T-helper 17 cell (primary cell): ENCODE measurements at places on chromosomes 4 and X. TPM values are rescaled to one million over a fixed set of nuclear protein-coding genes. Genes with fewer than 3 reads are reported as not detected.

GAGE12H gene
- total RNA-seq = not detected

ATP1B4 gene
- total RNA-seq = not detected

DNA sequence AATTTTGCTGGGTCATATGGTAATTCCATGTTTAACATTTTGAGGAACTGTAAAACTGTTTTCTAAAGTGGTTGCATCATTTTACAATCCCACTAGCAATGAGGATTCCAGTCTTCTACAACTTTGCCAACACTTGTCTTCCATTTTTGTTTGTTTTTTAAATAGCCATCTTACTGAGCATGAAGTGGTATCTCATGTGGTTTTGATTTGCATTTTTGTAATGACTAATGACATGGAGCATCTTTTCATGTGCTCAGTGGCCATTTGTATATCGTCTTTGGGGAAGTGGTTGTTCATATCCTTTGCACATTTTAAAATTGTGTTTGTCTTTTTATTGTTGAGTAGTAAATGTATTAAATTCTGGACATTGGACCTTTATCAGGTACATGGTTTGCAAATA, 94.7 kb downstream of the TMEM131L start:
- no peak for DNase-seq

GRCh38 chrX:94932278-94932965, 1258.4 kb downstream of the FAM133A start:
- no peak for DNase-seq

DNA sequence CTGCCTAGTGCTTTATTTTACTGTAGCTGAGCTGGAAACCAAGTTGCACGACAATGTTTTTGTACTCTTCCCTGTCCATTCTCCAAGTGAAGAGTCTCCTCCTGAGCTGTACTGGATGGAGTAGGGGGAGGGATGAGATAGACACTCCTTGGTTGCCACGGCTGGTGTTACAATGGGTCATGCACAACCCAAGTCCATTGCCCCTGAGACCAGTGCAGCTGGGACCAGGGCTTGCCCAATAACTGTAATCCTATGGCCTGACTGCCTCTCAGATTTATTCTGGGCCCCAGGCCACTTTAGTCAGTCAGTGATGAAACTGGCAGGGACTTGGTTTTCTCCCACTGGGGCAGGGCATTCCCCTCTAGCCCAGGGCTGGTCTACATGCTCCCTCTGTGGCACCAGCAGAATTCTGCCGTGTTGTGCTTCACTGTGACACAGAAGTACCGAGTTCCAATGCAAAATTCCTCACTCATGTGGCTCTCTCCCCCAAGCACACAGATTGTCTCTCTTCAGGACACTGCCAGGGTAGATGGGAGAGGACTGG, 203.3 kb upstream of the PCDH18 start:
- no peak for DNase-seq

GRCh38 chr4:4430492-4431195, 43.7 kb downstream of the NSG1 start:
- no peak for DNase-seq

BST1 gene
- 0.89 TPM for total RNA-seq

GRCh38 chrX:11264925-11265324, 28.3 kb upstream of the AMELX start:
- no peak for DNase-seq

DNA sequence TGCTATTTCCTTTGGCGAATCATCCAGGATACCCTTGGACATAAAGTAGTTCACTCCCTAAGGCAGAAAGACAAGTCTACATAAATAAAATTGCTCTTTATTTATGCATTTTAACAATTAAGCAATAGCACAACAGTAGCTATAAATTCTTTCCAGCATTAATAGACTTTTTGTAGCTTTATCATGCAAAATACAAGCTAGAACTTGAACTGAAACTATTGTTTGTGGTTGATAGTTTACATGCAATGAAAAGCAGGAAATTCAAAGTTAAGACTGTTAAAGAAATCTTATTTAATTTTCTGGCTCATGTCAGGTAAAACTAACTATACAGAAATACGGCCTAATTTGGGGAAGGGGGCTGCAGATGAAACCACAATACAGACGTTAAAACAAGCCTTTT, 42.3 kb downstream of the FBXO8 start:
- DNase-seq = no peak

GAGE12D gene
- total RNA-seq = not detected

- no peak for DNase-seq
Measured at GRCh38 chr4:18403327-18403726, 381.8 kb upstream of the LCORL start.

DNA sequence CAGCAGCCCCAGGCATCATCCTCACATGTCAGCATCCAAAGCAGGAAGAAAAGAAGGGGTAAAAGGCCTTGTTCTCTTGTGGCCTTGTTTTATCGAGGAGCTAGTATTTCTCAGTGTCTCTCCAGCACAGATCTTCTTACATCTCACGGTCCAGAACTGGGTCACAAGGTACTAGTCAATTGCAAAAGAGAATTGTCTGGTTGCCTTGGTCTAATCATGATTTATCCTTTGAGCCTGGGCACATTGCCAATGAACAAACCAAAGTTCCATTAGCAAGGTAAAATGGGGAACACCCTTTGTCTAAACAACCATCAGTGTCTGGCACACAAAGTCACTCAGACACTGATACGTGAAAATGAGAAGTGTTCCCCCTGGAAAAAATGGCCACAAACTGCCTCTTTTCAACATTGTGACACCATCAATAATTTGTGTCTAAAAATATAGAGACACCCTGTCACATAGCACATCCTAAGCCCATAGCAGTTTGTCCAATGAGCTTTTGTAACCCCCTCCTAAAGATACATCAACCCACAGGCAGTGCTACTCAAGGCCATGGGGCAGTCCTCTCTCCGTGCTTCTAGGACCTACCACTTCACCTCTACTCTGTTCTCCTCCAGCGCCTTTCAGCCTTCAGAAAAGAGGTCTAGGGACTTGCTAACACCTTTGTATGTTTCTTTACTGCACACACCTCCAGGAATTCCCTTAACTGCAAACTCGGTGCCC, 534.4 kb downstream of the MID1IP1 start:
- no peak for DNase-seq

DNA sequence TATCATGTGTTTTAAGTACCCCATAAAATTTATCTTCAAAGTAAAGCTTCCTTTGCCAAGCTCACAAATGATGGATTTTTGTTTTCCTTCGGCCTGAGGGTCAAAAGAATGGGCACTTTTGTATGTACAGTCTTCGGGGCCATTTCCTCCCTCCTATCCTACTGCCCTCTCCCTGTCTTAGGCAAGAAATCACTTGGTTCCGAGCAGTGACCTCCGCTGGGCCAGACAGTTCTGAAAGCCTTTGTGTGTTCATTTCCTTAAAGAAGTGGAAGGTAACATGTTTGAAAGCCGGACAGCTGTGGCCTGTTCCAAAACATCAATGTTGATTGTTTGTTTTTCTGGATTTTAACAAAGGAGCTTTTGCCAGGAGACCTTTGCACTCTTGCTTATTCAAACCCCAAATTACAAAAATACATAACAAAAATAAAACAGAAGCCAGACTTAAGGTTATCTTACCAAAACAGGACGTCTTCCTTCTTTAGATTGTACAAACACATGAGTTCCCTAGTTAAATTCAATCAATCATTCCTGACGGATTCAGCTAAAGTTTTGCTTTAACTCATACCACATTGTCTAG, 110.6 kb upstream of the LIMCH1 start:
- no peak for DNase-seq

- DNase-seq = no peak
Measured at GRCh38 chr4:31083456-31083855, 363.3 kb downstream of the PCDH7 start.

VGLL1 gene
- total RNA-seq = not detected

GRCh38 chrX:17009856-17010625, 63.6 kb downstream of the REPS2 start:
- no peak for DNase-seq

GRCh38 chrX:54386314-54386713, 28.5 kb upstream of the WNK3 start:
- DNase-seq = no peak

GRCh38 chr4:48565362-48566033, 75.4 kb downstream of the ZAR1 start:
- no peak for DNase-seq
